ENCODE measurements at places on chromosomes 3 and 15. TPM values are rescaled to one million over a fixed set of nuclear protein-coding genes. Genes with fewer than 3 reads are reported as not detected.

The GOLGA6B gene
- total RNA-seq = not detected

The PRKCD gene
- 1.0 TPM for total RNA-seq

The TIGIT gene
- not detected for total RNA-seq

The HIGD2B gene
- 0.26 TPM for total RNA-seq

The ACKR2 gene
- total RNA-seq = under 0.01 TPM

The RBM6 gene
- total RNA-seq = 46.1 TPM

The CCDC54 gene
- total RNA-seq = not detected

The CFAP91 gene
- 0.77 TPM for total RNA-seq

The CNTN4 gene
- total RNA-seq = 0.51 TPM

The SLC38A3 gene
- total RNA-seq = not detected

The PRICKLE2 gene
- 29.4 TPM for total RNA-seq

The POLQ gene
- 4.1 TPM for total RNA-seq

The RARB gene
- 9.4 TPM for total RNA-seq

The CPEB1 gene
- total RNA-seq = 62.3 TPM

The SV2B gene
- under 0.01 TPM for total RNA-seq

The TNNC1 gene
- 0.51 TPM for total RNA-seq

The FAM43A gene
- 8.8 TPM for total RNA-seq

The SLC22A14 gene
- total RNA-seq = 0.17 TPM

The MINAR1 gene
- total RNA-seq = 0.33 TPM

The HHLA2 gene
- total RNA-seq = not detected

The SLC9A9 gene
- total RNA-seq = 74.0 TPM

The GOLGA8Q gene
- 0.33 TPM for total RNA-seq

The BFSP2 gene
- not detected for total RNA-seq

Measured in fibroblast of lung (primary cell).